ENCODE measurements at places on chromosomes 7 and 10. TPM values are rescaled to one million over a fixed set of nuclear protein-coding genes. Genes with fewer than 3 reads are reported as not detected.

Gene ADK
- total RNA-seq: 36.8 TPM

Gene ANKRD61
- total RNA-seq: not detected

Gene CALY
- not detected for total RNA-seq

Gene GPC2
- 13.9 TPM for total RNA-seq

Gene C1QL3
- total RNA-seq: 0.12 TPM

Gene GBX1
- not detected for total RNA-seq

Gene RNF32
- 2.2 TPM for total RNA-seq

- H3K27me3 ChIP-seq: peaks cover 18% of the 10 kb centered on the region
- H3K36me3 ChIP-seq: no peaks in the 10 kb centered on the region
These were observed 147.2 kb downstream of the DYNC1I1 start for GRCh38 chr7:95919556-95919955.

DNA sequence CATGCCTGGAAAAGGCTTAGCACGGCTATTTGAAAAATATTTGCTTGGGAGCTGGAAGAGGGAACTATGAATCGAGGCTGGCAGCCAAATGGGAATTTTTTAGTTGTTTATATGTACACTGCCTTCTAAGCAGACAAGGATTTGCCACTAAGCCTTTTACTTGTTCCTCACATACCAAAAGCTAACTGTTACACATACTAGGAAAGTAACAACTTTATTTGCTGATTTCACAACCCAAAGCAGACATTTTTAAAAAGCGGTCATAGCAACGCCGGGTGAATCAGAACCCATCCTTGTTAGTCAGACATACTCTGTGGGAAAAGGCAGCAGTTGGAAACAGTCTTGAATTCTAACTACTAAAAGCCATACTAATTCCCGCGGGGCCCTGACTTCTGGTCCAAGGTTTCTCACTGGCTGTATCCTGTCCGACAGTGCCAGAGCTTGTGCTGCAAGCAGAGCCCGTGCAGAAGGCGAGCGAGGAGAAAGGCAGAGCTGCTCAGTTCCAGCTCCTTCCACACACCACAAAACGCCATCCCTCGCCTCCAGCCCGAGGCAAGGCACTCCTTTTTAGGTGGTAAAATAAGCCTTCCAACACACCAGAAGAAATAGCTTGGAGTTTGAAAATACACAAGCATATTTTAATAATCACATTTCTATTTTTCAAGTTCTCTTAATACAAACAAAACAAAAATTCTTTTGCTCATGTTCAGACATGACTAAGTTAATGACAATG lies 89.2 kb downstream of the RNF216 start:
- peaks cover 47% of the 10 kb centered on the region for H3K36me3 ChIP-seq
- H3K4me3 ChIP-seq: no peak overlapping the region
- no peaks in the 10 kb centered on the region for H3K27me3 ChIP-seq
- no peak overlapping the region for H3K27ac ChIP-seq
- H3K4me1 ChIP-seq: peaks cover 97% of the 10 kb centered on the region

GRCh38 chr10:1324903-1325302 lies 268.7 kb downstream of the WDR37 start:
- H3K4me3 ChIP-seq: no peak overlapping the region
- no peak overlapping the region for H3K27ac ChIP-seq
- DNase-seq: no peak
- peaks cover 5% of the 10 kb centered on the region for H3K4me1 ChIP-seq
- H3K27me3 ChIP-seq: peaks cover 18% of the 10 kb centered on the region
